ENCODE measurements at places on chromosomes 12 and 14.

DNA sequence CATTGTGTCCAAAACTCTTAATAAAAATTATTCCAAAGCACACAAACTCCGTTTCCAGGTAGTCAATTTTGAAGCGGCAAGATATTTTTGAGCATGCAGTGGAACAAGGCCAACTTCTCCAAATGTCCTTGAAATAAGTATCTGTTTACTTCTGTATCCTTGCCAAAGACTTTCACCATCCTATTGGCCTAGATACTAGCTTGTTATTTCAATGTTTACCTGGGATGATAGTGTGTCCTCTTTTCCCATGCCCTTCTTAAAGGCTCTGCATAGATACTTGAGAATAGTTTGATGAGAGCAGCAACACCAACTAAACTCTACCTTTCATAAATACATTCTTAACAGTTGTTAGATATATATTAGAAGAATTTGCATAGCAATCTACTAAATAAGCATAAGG, 160.9 kb downstream of the KCNC2 start:
- no peak for DNase-seq

DNA sequence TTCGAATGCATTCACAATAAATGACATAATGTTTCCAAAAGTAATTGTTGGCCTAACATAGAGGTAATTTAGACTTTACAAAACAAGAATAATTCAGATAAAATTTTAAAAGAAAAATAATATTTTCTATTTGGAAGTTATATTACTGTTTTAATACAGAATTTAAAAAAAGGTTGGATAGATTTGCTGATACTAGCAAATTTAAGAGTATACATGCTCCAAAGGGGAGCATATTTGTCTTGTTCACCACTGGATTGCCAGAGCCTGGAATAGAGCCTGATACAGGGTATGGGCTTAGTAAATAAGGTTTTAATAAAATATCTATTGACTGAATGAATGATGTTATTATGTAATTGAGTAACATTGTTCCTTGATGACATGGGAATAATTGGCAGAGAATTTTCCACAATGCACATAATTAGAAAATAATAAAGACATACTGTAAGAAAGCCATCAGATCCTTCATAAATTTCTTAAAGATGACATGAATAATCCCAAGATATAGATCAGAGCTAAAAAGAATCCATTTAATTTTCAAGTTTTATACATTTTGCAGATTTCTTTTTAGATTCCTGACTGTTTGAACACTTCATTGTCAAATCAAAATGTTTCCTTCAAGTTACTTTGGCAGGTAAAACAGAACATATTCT, 305.3 kb downstream of the SLC6A15 start:
- no peak for DNase-seq

DNA sequence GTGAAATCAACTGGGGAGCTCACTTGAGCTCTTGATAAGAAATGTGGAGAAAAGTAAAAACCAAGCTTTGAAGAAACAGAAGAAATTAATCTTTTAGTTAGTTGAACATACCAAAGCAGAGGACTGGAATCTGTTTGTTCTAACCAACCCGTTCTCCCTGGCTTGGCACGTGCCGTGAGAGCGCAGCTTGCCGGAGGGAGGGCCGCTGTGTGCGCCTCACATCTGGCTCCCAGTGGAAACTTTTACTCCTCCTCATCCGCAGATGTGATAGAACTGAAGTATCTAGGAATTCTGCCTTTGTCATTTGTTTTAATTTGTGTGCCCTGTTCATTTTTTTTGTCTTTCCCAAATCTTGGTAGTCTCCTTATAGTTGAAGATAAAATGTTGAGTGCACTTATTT, 64.9 kb downstream of the DDX51 start:
- no peak for DNase-seq

DNA sequence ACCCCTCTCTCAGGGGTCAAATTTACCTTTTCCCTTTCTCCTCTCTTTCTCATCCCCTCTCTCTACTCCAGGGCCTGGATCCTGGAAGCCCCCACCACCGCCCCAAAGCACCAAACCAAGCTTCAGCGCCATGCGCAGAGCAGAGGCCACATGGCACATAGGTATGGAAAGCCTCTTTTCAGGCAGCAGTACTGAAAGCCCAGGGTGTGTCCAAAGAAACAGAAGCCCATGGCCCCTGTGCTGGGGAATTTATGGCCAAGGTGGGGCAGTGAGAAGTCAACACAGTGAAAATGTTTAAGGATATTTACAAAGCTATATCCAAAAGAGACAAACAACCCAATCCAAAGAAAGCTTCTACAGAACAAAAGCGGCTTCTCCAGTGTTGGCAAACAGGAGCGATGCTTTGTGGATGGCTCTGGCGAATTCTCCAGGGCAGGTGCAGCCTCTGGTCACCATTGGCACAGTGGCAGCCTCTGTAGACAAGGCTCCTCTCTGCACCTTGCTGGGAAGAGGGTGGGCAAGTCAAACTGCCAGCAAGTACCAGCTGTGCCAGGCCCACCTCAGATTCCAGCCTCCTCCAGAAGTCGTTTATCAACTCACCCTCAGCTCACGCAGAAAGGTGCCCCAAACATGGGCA, 4.7 kb upstream of the CPNE6 start:
- DNase-seq: no peak

DNA sequence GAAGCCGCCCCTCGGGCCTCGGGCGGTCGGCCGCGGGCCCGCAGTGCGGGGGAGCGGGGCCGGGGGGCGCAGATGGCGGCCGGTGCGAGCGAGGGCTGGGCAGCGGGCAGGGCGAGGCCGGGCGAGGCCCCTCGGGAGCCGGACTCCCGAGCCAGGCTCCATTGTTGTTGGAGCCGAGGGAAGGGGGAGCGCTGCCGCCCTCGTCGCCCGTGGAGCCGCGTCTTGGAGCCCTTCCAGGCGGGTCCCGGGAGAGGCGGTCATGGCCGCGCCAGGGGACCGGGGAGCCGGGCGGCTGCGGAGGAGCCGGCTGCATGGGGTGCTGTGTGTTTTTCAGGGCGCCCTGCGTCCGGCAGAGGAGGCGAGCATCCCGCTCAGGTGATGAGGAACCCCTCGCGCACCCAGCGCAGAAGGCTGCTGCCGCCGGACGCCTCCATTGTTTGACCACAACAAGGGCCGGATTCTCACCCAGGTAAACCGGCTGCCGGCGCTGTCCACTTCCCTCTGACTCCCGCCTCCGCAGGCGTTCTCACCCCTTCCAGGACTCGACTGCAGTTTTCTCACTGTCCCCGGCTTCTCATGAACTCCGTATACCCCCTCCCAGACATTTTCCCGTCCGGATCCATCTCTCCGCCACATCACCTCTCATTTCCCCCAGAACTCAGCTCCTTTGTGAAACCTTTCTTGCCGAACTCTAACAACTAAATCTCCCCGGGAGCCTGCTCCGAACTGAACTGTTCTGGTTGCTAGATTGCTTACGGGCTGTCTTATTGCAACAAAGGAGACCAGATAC, 732 bp downstream of the ZNF664 start:
- DNase-seq: no peak

GRCh38 chr14:75881994-75882393, 99.8 kb downstream of the TGFB3 start:
- no peak for DNase-seq

GRCh38 chr14:105888784-105889665, 362.6 kb downstream of the TMEM121 start:
- DNase-seq: no peak

DNA sequence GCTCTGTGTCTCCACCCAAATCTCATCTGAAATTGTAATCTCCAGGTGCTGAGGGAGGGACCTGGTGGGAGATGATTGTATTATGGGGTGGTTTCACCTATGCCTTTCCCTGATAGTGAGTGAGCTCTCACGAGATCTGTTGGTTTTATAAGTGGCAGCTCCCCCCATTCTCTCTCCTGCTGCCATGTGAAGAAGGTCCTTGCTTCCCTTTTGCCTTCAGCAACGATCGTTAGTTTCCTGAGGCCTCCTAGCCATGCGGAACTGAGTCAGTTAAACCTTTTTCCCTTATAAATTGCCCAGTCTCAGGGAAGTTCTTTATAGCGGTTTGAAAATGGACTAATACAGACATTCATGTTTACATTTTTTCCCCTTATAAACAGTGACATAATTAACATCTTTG, 36.1 kb downstream of the PELI2 start:
- no peak for DNase-seq

DNA sequence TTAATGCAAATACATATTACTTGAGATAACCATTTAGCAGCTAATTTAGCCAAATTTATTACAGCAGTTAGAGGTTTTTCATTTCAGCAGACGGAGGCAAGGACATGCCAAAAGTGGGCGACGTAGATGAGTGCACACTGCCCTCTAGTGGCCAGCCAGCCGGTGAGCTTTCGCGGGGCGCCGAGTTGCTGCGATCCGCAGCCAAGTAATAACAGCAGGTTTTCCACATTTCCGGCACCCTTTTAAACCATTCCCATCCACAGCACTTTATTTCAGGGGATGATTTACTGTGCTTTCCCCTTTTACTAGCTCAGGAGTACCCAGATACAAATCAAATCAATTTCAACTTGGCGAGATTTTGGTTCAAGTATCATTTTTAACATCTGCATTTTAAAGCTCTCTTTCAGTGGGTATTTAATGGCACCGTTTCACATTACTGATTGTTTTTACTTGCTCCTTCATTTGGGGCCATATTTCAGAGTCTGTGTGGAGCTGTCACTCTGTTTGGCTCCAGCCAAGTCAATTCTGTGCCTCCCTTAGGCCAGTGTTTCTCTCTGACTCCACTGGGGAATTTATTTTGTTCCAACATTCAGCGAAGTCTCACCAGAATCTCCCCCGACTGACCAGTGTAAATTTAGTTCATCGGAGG, 158.0 kb downstream of the EGLN3 start:
- peak; percentile 59 for DNase-seq

DNA sequence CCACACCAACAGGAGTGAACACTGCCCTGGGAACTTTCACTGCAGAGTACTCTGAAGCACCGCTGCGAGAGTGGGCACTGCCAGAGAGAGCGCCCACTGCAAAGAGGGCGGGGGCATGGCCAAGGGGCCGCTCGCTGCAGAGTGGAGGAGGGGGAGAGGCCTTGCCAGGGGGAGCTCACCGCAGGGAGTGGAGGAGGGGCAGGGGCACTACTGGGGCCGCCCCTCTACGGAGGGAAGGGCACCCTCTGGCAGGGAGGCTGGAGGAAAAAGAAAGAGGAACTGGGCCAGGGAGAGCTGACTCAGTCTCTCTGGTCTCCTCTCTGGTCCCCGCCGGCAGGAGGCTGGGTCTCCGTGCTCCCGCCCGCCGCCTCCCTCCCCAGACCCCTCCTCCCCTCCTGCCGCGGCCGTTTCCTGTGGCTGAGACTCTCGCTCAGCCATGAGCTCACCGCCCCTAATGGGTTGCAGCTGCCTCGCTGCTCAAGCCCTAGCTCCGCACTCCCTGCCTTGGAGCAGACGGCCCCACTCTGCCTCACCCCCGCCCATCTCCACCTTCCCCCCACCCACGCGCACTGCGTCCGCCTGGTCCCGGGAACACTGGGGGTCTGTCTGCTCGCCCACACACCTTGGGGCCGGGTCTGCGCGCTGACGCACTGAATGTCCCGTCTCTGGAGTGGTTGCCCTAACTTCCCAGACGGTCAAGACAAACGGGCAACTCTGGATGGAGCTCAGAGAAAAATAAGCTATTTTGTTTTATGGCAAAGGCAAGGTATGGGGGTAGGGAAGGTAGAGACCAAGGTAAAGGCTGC, 1.3 kb downstream of the ARHGEF40 start:
- DNase-seq: no peak

DNA sequence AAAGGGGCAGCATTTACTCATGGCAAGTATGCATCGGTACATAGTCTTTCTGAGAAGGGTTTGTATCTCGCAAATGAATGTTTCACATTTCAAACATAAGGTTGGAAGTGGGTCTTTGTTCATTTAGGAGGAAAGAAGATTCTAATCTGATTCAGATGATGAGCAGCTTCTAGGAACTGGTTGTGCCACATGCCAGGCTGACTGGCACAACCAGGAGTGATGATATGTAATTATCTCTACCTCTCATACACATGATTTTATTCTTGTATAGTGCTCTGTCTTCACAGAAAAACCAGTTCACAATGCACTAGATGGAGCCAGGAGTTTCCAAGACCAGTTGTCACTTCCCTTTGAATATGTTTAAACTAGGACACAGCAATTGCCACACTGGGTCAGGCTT, 13.7 kb upstream of the BEST3 start:
- DNase-seq: no peak

DNA sequence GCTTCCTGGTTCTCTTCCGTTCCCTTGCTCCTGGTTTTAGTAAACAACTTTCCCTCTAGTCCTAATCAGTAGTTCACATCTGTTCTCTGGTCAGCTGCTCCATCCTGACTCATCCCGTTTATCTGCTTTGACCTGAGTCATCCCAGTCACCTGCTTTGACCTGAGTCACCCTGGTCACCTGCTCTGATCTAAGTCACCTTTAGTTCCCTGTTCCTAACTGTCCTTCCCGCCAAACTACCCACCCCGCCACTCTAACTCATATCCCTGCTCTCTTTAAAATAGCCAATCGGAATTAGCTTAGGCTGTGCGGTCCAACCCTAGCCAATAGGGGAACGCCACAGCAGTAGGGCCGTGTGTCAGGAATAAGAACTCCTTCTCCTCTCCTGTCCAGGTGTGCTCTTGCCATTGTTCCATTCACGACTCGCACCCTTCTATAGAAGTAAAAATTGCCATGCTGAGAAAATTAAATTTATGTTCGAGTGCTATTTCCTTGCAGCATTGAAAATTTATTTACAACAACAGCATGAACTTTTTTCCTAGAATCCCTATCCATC, 3.1 kb upstream of the ANKRD33 start:
- no peak for DNase-seq

DNA sequence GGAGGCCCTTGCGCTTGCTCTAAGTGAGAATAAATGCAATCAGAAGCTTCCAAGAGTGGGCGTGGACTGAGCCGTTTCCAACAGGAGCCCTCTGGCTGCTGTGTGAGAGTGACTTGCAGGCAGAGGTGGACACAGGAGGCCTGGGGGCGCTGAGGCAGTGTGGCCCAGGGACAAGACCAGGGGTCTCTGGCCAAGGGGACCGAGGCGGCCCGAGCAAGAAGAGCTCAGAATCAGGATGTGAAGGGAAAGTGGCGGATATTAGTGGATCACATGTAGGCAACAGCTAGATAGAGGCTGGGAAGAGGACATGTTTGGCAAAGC, 8.6 kb downstream of the RIMBP2 start:
- DNase-seq: no peak

DNA sequence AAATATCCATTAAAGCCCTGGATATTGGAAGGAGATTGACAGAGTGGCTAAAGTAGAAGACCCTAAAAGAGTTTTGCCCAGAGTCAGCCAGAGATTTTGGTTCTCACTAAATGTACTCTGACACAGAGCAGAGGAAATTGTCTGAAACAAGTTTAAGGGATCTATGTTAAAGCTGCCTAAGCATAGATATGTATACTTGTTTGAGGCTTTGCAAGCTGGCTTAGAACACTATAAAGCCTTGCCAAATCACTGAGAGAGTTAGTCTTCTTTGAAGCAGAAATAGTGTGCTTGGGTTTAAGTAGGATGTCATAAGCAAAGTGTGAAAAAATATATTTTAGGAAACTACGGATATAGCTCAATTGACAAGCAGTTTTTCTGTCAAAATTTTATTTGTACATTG, 653.5 kb downstream of the FSCB start:
- DNase-seq: no peak

- no peak for DNase-seq
Observed at GRCh38 chr14:51681411-51681810, 29.7 kb downstream of the FRMD6 start.

GRCh38 chr14:101362529-101363260, 198.6 kb upstream of the DIO3 start:
- DNase-seq: no peak

GRCh38 chr12:4858386-4858785, 51.3 kb upstream of the KCNA1 start:
- no peak for DNase-seq

- no peak for DNase-seq
Observed at GRCh38 chr14:102255401-102256190, 49.4 kb downstream of the MOK start.

GRCh38 chr12:101794574-101794973, 36.2 kb downstream of the GNPTAB start:
- DNase-seq: no peak

All from stimulated activated CD8-positive, alpha-beta memory T cell treated with anti-CD3 and anti-CD28 coated beads, Interleukin-15, amount 100 ng/mL, for 24 hours (primary cell).